ENCODE measurements at places on chromosomes 7 and 10.

GRCh38 chr7:117338020-117338419 lies 15.2 kb upstream of the WNT2 start:
- no peak for DNase-seq

DNA sequence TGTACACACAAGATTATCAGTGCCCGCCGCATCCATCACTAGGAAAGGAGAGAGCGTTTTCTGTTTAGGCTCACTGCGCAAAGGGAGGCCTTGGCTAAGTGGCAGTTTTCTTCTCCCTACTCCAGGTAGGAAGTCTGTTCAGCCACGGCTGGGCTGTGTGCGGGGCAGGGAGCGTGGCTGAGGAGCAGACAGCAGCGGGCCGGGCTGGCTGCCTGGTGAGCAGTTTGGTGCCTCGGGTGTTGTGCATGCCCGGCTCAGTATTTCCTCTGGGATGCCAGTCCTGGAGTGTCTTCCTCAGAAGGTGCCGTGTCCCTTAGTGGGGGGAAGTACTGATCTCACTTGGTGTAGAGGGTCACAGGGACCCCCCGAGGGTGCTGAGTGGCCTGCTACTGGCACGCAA lies 114.4 kb downstream of the NT5C2 start:
- DNase-seq, result no peak

DNA sequence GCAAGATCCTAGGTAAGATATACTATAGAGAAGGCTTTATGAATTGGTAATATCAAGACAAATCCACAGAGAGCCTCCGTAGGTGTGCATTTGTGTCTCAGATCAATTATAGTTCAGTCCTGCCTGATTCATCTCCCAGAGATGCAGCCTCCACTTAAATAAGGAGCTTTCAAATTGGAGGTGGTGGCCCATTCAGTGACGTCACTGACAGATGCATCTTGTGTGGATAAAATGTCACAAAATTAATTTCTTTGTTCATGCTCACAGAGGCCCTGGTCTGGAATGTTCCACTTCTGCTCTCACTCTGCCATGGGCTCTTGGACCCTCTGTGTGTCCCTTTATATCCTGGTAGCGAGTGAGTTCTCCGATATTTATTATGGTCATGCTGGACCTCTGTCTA lies 157.1 kb upstream of the PRSS58 start:
- no peak for DNase-seq

GRCh38 chr10:25405871-25406270 lies 231.1 kb downstream of the GPR158 start:
- no peak for DNase-seq

DNA sequence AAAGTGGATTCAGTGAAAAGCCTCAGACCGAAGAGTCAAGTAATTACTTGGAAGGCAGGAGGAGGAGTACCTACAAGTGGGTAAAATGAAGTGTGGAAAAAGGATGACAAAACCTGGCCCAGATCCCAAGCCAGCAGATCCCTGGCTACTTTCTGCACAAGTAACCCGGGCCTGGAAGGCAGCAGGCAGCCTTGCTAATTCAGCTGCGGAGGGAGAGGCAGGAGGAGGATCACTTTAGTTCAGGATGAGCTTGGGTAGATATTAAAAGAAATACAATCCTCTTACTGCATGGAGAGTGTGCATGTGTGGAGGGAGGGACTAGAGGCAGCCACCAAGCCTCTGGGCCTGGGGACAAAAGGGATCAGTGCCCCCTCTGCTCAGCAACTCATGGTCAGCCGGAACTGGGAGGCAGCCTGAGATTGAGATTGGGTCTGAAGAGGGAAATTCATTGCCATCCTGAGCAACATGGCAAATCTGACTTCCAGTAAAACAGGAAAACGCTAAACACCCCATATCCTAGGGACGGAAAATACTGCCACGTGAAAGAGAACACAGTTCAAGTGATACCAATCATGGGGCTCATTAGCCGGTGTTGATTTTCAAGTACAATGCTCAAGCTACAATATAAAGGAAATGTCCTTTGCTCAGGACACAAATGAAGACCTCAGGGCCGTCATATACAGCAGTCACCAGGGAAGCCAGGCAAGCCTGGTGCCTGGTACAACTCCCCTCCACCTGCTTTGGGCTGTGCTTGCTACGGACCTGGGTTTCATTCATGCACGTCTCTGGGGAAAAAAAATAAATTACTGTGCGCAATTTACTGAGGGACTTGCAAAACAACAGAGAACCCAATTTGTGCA lies 1.3 kb downstream of the AMPH start:
- DNase-seq, result peak; percentile 21

DNA sequence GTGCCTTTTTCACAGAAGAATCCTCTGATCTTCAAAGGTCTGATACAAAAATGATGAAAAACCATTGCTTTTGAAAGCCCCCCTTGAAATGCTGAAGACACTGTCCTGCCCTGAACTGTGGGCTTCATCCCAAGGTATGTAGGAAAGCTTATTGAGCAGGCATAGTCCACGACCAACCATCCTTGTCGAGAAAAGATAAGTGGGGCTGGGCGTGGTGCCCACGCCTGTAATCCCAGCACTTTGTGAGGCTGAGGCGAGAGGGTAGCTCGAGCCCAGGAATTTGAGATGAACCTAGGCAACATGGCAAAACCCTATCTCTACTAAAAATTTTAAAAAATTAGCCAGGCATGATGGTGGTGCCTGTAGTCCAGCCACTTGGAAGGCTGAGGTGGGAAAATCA lies 25.6 kb downstream of the TACR2 start:
- no peak for DNase-seq

- DNase-seq, result no peak
Observed at GRCh38 chr10:121409466-121410104, 188.7 kb downstream of the FGFR2 start.
